Kidney tubule cell (primary cell): ENCODE measurements at places on chromosomes 7 and 10.

DNA sequence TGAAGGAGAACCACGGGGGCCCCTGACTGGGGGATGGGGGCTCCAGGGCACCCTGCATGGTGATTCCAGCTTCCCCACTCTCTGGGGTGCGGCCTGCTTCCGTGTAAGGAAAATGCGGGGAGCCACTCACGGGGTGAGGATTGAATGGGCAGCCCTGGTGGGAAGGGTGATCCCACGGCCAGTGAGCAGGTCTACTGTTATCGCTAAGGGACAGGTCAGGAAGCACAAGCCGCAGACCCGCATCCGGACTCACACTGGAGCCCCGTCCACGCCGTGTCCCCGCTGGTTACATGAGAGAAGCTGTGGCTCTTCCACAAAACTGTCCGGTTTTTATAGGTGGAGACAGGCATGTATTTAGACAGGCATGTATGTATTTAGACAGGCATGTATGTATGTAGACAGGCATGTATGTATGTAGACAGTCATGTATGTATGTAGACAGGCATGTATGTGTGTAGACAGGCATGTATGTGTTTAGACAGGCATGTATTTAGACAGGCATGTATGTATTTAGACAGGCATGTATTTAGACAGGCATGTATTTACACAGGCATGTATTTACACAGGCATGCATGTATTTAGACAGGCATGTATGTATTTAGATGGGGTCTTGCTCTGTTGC is 5.7 kb downstream of the PSMG3 start:
- DNase-seq: no peak

DNA sequence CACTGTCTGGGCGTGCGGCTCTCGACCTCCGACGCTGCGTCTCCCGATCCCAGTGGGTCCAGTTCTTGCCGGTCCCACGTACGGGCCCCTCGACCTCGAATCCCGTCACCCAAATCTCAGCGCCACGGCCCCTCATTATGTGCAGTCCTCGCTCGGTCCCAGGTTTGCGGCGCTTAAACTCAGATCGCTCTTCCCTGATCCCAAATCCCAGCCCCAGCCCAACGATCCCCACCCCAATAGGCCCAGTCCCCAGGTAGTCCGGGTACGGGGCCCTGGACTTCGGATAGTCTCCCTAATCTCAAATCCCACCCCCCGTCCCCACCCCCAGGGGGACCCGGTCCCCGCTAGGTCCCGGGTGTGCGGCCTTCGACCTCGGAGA is 666 bp downstream of the HNRNPF start:
- no peak for DNase-seq

DNA sequence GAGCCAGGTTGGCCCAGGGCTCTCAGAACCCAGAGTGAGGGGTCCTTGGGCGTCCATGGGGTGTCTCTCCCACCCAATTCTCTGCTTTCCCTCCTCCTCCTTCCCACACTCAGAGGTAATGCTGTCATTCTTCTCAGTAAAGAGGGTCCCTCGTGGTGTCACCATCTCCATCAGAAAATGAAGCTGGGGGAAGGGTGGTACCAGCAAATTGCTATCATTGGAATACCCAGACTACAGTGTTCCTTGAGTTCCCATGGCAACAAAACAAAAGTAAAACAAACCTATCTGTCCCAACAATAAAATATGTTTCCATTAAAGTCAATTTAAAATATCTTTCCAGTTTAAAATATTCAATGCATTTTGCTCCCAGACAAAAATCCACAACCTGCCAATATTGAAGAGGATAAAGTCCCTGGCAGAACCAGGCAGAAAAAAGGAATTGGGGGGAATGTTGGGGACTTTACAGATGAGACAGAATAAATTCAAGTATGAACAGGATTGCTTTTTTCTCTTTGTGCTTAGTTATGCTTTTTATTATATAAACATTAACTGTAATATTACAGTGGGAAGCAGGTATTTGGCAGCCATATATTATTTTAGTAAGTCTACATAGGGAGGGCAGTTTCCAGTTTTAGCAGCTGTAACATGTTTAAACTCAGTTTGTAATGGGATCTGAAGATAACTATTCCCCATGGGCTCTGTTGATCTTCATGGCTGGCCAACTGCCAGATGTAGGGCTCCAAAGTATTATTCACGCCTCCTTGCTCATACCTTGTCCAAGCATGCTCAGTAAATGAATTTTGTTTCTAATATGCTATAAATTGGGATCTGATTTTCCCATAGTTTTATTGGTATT is 182.1 kb downstream of the ARID5B start:
- DNase-seq: peak; percentile 44

DNA sequence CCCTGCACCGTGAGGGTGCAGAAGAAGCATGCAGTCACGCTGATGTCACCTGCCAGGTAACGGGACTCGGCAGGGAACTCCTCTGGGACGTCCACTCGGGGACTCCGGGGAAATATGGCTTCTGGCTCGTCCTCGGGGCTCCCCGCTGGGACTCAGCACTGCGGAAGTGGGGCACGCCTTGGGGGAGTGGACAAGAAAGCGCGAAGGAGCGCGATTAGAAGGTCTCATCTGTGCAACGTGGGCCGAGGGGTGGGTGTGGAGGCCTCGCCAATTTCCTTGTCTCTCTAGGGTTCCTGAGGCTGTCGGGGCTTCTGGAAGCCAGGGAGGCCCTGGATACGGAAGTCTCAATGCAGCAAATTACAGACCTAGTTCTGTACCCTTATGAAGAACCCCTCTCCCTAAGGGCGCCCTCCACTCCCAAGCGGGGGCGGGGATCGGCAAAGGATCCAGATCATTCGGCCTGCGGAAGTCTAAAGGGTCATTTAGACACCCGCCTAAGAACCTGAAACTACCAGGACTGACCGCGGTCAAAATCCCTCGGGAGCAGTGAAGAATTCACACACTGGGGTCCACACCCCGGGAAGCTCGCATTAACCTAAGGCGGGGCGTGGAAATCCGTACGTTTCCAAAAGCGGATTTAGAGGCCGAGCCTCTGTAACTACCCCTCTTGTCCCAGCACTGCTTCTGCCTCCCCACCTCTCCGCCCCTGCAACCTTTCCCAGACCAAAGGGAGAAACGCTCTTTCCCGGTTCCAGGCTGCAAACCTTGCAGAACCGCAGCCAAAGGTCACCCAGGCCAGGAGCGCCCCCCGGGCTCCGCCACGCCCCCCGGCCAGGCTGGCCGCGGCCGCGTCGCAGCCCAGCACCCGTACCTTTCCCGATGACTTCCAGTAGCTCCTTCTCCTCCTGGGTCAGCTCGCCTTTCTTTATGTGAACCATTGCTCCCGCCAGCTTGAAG is 640 bp downstream of the ANKMY2 start:
- DNase-seq: peak; percentile 60

- DNase-seq: no peak
Measured at GRCh38 chr7:149422914-149423301, 38.0 kb downstream of the ZNF777 start.

DNA sequence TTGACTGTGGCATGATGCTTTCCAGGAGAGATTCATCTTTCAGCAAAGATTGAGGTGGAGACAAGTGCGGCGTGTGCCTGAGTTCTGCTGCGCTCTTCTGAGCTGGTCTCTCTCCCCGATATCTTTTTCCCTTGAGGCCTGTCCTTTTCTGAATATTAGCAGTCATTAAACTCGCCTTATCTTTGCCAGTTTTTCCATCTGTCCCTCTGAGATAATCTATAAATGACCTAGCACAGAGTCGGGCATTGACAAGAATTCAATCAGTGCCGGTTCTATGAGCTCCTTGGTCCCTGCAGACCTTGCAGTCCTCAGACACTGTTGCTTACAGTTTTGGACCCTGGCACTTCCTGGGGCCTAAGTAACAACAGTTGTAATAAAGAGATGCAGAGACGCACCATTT is 89.7 kb upstream of the IKZF1 start:
- DNase-seq: no peak

DNA sequence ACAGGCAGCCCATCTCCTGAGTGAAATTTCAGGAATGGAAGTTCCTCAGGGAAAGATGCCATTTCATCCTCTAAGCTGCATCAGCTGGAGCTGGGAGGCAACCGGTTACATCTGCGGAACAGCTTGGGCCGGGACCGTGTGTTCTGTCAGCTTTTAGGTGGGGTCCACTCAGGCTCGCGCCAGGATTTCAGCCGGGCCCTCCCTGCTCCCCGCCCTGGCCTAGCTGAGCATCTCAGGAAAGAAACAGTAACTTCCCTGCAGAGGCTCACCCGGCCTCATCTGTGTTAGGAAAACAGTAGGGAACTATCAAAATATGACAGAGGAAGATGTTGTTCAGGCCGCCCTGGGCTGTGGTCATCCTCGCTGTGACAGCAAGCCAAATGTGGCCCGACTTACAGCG is 110.4 kb downstream of the TRIL start:
- no peak for DNase-seq

DNA sequence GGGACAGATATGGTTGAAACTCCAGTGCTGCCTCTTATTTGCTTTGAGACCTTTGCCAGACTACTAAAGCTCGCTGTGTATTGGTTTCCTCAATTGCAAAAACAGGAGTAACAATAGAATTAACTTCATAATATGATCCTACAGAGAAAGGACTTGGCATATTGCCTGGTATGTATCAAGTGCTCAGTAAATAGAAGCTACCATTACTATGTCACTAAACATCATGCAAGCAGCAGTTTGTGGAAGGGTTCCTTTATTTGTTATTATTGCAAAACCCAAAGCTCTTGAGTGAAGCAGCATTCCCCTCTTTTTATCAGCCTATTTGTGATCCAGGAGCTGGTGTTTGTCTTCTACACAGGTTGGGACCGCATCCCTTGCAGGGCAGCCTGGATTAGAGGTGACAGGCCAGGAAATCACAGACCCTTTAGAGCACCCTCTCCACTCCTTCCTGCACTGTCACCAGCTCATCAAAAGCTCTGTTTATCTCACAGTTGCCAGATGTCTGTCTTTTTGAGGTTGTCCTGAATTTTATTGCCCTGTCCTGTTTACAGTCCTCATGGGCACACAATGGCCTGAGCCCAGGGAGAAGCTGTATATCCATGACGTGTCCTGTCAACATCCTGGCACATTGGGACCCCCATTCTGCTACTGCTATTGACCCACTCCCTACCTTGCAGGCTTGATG is 121.5 kb downstream of the SNX10 start:
- DNase-seq: no peak

DNA sequence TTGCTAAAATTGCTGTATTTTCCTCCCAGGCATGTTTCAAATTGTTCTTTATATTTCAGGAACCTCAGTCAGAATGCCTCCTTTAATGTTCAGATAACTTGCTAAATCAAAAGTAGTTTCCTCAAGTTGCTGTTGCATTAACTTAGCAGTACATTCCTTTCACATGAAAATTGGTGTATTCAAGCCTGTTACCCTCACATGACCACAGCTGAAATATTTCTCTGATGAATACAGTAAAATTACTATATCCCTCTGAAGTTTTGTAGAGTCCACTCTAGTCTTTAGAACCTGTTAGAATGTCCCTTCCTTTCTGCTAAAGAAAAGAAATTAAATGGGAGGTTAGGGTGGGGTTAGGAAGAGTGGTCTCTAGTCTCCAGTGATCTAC is 24.5 kb upstream of the C1GALT1 start:
- peak; percentile 81 for DNase-seq

GRCh38 chr7:149883452-149883861 is 9.7 kb downstream of the ATP6V0E2 start:
- DNase-seq: peak; percentile 68

GRCh38 chr10:58158806-58159205 is 108.9 kb downstream of the IPMK start:
- no peak for DNase-seq

- DNase-seq: peak; percentile 66
Measured at GRCh38 chr7:95404316-95404865, 8.2 kb upstream of the PON3 start.

DNA sequence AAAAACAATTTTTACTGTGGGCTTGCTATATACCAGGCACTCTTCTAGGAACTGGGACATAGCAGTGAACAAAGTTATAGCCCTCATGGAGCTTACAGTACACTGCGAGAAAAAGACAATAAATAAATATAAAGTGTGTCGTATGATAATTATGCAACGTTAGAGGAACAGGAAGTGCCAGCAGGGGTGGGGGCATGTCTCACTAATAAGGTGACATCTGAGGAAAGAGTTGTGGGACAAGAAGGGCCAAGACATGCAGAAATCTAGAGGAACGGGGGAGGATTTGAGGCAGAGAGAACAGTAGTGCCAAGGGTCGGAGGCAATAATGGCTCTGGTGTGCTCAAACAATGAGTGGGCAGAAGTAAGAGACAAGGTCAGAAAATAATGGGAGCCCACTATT is 52.8 kb downstream of the LMBR1 start:
- no peak for DNase-seq

- no peak for DNase-seq
Measured at GRCh38 chr7:17822547-17823173, 117.6 kb downstream of the SNX13 start.

GRCh38 chr7:111112439-111112838 is 21.5 kb downstream of the LRRN3 start:
- no peak for DNase-seq

GRCh38 chr10:34861293-34862021 is 46.4 kb upstream of the PARD3 start:
- no peak for DNase-seq

DNA sequence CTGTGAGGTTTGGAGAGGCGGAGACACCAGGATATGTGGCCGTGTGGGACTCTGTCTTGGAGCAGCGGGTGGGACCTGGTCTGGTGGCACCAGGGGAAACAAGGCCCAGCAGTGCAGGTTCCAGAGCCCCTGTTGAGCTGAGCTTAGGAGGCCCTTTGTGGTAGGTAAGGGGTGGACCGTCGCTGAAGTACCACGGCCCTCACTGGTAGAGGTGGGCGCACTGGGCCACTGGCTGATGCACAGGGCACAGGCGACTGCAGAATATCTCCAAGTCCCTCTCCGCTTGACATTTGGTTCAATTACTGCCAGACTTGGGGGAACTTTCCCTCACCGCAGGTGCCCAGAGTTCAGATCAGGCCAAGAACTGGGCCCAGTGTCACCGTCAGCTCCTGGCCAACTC is 27.3 kb downstream of the DOCK1 start:
- no peak for DNase-seq

- DNase-seq: peak; percentile 31
Measured at GRCh38 chr7:38211940-38212339, 33.9 kb downstream of the STARD3NL start.

DNA sequence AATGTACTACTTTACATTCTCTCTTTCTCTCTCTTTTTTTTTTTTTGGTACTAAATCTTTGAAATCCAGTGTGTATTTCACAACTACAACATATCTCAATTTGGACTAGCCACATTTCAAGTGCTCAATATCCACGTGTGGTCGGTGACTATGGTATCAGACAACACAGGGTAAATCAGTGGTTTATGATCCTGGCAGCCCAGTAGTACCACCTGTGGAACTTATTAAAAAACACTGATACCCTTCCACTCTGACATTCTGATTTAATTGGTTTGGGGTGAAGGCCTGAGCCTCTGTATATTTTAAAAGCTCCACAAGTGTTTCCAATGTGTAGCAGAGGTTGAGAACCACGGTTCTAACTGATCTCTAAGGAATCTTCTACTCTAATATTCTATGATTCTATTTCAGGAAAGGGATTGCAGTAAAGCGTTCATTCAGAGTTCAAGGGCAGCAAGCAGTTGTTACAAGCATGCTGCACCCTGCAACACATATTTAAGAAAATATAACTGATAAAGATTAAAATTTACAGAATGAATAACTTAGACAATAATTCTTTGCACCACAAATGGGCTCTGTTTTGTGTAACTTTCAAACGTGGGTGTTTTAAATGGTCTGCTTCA is 5.1 kb downstream of the CREB5 start:
- DNase-seq: no peak
